ENCODE measurements at places on chromosomes 3 and 15. TPM values are rescaled to one million over a fixed set of nuclear protein-coding genes. Genes with fewer than 3 reads are reported as not detected.

Gene PP2D1
- polyA plus RNA-seq: 0.33 TPM

Gene IQCF5
- polyA plus RNA-seq: not detected

Gene USP50
- polyA plus RNA-seq: 0.17 TPM

Gene ACAA1
- 34.0 TPM for polyA plus RNA-seq

DNA sequence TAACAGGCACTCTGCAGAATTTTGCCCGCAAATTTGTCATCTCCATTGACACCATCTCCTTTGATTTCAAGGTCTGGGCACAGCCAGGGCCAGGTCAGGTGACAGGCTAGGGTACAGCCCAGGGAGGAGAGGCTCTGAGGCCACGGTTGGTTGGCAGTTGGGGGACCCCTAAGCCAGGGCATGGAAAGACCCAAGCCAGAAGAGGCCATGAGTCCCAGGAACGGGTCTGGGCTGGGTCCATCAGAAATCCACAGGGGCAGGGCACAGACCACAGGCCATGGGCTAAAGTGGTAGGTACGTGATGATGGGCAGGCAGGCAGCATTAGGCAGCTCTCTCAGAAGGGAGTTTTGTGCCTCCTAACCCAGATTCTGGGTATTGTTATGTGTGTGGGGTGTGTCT, 45.8 kb downstream of the SEMA3G start:
- no peak for DNase-seq

Gene MST1
- polyA plus RNA-seq: 9.3 TPM

DNA sequence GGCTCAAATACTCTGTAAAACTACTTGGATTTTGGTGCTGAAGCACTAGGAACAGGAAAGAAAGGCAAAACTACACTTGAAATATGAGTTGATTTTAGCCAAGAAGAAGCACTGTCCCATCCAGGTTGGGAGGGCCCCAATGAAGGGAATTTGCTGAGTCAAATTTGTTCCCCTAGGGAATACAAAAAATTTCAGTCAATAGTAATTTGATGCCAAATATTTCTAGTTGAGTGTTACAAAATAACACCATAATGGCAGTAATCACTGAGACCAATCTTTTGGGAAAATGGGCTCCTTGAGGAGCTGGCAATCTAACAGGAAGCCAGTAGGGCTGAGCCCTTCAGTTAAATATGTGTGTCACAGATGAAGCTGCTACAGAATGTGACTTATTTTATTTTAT, 896.9 kb downstream of the DIPK2A start:
- DNase-seq: no peak

DNA sequence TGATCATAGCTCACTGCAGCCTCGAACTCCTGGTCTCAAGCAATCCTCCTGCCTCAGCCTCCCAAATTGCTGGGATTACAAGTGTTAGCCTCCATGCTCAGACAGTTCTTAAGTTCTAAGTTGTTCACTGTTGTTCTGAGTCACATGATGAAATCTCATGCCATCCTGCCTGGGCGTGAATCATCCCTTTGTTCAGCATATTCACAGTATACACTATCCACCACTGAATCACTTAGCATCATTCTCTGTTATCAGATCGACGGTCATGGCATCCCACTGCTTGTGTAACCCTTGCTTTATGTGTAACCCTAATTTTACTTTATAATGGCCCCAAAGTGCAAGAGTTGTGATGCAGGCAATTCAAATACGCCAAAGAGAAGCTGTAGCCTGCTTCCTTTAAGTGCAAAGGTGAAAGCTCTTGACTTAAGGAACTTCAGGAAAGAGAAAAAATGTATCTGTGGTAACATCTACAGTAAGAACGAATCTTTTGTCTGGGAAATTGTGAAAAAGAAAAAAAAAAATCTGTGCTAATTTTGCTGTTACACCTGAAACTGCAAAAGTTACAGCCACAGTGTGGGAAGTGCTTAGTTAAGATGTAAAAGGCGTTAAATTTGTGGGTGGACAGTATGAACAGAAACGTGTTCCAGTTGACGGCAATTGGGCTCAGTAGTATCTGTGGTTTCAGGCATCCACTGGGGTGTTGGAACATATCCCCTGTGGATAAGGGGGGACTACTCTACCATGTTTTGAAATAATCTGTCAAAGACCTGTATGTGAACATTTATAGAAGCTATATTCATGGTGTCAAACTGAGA, 80.6 kb downstream of the PCOLCE2 start:
- DNase-seq: no peak

Gene ASB14
- polyA plus RNA-seq: 1.1 TPM

All from muscle of leg (tissue), 16 donors.